Activated CD4-positive, CD25-positive, alpha-beta regulatory T cell treated with anti-CD3 and anti-CD28 coated beads, Interleukin-2, amount 50 U/mL, for 72 hours (primary cell): ENCODE measurements at places on chromosomes 16 and 17.

DNA sequence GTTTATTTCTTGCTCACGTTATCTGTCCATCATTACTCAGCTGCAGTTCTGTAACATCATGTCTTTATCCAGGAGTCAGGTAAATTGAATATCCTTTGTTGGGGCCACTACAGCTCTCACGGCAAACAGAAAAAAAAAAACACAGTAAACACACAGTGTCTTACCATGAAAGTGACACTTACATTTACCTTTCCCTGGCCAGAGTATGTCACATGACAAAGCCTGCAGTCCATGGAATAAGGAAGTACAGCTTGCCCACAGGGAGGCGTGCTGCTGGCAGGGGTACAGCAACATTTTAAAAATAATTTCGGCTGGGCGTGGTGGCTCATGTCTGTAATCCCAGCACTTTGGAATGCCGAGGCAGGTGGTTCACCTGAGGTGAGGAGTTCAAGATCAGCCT is 85.7 kb upstream of the HS3ST4 start:
- DNase-seq, result no peak

GRCh38 chr16:79076047-79076767 is 524.3 kb downstream of the MAF start:
- DNase-seq, result no peak

- DNase-seq, result no peak
These were observed 6.9 kb downstream of the IFT20 start for GRCh38 chr17:28328325-28328724.

- no peak for DNase-seq
These were observed 255.2 kb downstream of the CNTNAP4 start for GRCh38 chr16:76532188-76532973.

DNA sequence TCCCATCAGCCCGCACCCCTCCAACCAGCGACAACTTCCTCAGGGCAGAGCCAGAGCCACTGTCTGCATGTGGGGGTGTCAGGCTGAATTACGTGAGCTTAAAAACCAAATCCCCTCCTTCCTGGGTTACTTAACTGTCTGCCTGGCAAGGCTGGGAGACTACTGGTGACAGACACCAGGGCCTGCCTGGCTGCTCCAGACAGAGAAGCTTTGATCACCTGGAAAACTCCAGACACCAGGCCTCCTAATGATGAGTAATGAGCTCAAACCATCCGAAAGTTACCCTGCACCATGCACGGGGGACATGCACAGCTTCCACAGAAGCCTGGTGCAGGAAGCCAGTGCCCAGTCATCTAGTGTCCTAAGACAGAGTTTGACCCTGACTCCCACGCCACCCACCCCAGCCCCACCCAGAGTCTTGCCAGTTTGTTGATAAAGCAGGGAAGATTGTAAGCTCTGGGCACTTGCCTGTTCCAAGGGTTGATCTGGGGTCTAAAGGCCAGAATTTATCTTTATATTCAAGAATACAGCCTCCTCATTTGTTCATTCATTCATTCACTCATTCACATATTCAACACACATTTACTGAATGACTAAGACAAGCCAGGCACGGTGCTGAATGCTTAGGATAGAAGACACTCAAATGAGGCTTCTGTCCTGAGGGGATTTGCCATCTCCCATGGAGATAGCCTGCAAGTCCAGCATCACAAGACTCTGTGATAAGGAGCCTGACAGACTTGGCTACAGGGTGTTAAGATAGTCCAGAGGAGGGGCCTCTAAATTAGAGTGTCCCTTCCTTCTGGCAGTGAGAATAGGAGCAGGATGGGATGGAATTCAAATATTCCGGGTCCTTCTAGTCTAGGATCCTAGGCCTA is 7.2 kb upstream of the CCDC182 start:
- no peak for DNase-seq

DNA sequence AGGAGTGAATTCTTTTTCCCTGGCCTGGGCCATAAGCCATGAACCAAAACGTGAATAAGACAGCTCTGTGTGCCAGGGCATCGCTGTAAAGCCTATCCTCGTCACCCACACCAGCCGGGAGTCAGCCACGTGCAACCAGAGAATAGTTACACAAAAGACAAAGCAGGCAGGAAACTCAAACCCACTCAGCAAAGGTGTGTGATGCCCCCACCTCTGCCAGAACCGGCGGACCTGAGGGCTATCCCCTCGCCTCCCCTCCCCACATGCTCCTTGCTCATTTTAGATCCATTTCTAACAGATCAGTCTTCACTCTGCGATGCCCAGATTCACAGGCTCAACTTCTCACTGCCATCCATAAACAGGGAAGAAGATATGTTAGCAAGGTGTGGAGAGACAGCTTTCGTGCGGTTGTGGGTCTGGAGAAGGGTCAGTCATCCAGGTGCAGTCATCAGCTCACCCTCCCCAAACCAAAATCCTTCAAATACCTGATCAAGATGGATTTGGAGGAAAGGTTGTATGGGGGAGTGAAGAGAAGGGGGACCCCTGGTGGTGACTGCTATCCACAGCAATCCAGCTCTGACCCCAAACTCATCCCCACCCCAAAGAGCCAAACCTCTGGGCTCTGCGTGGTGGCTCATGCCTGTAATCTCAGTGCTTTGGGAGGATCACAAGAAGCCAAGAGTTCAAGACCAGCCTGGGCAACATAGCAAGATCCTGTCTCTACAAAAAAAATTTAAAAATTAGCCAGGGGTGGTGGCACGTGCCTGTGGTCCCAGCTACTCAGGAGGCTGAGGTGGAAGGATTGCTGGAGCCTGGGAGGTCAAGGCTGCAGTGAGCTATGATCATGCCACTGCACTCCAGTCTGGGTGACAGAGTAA is 219.2 kb downstream of the C16orf78 start:
- DNase-seq, result peak; percentile 31

- no peak for DNase-seq
These were observed 79.6 kb downstream of the STH start for GRCh38 chr17:46078675-46079074.

DNA sequence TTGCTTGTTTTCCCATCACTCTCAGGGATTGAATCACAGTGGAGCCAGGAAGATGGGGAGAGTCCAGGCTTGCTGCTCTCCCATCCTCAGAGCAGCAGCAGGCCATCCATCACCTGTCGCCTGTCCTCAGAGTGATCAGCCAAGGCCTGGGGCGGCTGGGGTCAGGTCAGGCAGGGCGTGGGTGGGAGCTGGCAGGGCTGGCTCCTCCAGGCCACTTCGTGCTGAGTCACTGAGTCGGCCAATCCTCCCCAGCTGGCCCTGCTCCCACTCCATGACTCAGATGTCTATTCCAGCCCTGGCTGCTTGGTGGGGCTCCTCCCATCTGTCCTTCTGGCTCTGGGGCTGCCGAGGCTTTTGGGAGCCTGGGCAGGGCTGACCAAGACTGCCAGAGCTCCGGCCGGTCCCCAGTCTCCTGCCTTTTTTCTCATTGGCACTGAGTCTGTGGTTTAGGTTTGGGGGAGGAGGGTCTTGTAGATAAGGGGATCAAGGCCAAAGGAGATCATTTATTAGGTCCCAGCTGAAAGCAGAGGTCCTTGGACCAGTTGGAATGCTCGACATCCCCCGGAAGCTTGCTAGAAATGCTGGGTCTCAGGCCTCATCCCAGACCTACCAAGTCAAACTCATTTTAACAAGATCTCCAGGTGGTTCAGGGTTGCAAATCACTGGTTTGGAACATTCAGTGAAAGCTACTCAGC is 72.7 kb downstream of the ABCC1 start:
- no peak for DNase-seq

DNA sequence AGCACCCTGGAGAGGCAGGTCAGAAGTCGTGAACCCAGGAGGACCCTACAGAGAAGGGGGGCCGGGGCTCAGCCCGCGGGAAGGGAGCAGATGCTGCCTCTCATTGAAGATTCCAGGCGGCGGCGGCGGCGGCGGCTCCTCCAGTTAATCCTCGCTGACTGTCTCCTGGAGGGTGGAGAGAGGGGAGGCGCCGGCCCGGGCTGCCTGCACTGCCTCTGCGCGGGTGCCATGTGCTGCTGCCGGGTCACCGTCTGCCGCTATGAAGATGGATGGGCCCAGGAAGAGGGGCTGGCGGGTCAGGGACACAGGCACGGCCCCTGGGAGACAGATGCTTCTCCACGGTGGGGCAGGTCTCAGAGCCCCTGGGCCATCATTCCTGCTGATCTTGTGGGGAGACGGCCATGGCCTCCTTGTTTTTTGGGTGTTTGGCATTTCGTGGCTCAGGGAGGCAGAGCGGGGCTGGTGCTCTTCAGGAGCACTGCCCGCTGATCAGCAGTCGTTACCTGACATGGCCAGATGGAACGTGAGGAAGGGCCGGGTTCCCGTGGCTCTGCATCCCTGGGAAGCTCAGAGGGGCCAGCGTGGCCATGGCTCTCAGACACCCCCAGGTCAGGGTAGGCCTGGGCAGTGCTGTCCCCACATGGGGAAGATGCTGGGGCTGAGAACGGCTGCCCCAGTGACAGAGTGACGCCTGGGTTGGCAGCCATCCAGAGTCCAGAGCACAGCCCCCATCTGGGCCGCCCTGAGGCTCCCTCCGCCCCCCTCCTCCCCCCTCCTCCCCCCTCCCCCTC is 36.1 kb downstream of the GINS2 start:
- no peak for DNase-seq

- no peak for DNase-seq
These were observed 25.0 kb downstream of the MPRIP start for GRCh38 chr17:17067257-17067656.

- no peak for DNase-seq
These were observed 20.7 kb downstream of the GNPTG start for GRCh38 chr16:1372292-1372950.

GRCh38 chr17:44933824-44934744 is 13.5 kb downstream of the KIF18B start:
- no peak for DNase-seq

- DNase-seq, result no peak
These were observed 71.0 kb downstream of the RBBP6 start for GRCh38 chr16:24610416-24610755.

- no peak for DNase-seq
These were observed 21.2 kb downstream of the ZPBP2 start for GRCh38 chr17:39889200-39889599.

GRCh38 chr16:64589836-64590235 is 532.0 kb downstream of the CDH11 start:
- DNase-seq, result no peak

- no peak for DNase-seq
These were observed 5.4 kb upstream of the CRYBA1 start for GRCh38 chr17:29240968-29241963.

DNA sequence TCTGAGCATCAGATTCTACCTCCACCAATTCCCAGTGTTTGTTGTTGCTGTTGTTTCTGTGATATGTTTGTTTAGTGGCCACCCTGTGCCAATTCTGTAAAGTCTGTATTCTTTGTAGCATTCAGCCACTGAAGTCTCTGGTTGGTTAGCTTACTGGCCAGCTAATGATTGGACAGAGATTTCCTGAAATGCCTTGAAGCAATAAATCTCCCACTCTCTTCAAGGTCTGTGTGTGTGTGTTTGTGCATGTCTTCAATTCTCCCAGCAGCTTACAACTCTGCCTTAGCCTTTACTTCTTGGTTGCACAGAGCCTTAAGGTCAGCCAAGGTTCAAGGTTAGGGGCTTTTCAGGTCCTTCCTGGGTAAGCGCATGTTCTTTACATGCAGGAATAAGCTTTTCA is 38.2 kb downstream of the PRPSAP2 start:
- DNase-seq, result no peak

DNA sequence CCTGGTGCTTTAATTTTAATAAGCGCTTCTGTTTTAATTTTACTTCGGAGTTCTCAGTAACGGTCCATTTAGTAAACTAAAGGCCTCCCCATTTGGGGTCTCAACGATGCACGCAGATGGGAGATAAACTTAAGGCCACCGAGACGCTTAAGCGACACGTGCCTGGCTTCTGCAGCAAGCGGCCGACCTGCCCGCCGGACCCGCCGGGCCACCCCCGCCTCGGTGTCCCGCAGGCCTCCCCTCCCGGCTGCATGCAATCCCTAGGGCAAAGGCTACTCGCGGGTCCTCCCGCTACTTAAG is 592 bp downstream of the GCSH start:
- DNase-seq, result no peak

GRCh38 chr16:86610779-86611524 is 32.6 kb downstream of the FOXL1 start:
- no peak for DNase-seq

DNA sequence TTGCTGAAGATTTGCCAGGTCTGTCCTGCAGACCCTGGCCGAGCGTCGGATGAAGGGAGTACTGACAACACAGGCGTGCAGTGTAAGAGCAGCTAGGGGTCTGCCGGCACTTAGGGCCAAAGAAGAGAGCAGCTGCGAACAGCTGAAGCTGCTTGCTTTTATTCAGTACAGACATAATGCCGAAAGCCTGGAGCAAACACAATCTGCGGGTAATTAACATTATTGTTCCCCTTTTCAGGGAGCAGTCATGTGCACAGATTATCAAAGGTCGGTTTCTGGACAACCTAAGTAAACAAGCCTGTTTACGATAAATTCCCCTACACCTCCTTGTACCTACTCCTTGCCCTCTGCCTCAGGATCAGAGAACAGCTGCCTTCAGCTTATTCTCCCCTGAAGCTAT is 12.0 kb upstream of the KRT23 start:
- no peak for DNase-seq

DNA sequence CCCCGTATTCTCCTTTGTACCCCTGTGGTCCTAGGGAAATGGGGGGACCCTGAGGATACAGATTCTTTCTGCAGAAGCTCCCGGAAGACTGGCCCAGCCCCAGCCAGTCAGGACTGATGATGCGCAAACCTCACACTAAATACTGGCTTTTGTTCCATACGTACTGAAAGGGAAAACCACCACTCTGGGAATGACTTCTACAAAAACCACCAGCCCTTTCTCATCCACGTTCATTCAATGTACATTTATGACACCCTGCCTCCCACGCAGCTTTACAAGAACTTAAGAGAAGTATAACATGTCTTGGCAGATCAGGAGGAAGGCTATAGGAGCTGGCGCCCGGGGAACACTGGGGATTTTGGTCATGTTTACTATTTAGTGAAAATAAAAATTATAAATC is 70.6 kb downstream of the MARCHF10 start:
- no peak for DNase-seq

- peak; percentile 38 for DNase-seq
These were observed 301.2 kb downstream of the SEC14L1 start for GRCh38 chr17:77441940-77442339.

DNA sequence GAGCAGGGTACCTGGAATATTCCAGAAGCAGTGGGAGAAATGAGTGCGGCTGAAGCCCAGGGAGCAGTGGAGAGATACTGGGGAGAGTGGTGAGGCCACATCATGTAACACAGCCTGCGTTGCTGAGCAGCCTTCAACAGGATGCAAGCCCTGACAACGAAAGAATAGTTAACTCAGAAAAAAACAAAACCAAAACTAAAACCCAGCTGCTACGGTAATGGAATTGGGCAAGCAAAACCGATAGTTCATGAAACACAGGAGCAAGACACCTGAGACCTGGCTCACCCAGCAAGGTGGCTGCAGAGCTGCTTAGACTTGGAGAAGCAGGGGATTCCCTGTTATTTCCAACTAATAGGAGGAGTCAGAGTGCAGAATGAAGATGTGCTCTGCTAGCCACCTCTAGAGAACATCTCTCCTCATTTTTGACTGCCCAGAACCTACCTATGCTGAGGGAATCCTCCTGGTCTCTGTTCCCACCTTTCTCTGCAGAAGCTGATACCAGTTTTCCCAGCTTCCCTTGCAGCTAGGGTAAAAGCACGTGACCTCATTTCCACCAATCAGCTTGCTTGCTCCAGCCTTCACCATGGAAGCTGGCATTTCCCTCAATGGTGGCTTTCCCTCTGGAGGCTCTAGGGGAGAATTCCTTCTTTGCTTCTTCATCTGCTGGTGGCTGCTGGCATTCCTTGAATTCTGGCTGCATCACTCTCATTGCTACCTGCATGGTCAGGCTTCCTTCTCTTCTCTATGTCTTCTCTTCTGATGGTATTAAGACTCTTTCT is 59.4 kb upstream of the XYLT1 start:
- peak; percentile 30 for DNase-seq

GRCh38 chr16:4976611-4977145 is 18.5 kb downstream of the SEC14L5 start:
- DNase-seq, result no peak
